ENCODE measurements at places on chromosomes 11 and 22.

DNA sequence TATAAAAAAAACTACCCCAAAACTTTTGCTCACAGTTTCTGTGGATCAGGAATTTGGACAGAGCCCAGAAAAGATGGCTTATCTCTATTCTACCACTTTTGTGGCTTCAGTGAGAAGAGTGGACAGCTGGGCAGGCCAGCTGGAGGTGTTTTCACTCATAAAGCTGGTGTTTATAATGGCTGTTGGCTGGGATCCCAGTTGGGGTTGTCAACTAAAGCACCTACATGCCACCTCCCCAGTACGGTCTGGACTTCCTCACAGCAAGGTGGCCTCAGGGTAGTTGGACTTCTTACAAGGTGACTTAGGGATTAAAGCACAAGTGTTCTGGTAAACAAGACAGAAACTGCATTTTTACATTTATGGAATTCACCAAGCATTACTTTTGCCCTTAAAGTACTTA, 171.0 kb downstream of the NELL1 start:
- no peak for DNase-seq

DNA sequence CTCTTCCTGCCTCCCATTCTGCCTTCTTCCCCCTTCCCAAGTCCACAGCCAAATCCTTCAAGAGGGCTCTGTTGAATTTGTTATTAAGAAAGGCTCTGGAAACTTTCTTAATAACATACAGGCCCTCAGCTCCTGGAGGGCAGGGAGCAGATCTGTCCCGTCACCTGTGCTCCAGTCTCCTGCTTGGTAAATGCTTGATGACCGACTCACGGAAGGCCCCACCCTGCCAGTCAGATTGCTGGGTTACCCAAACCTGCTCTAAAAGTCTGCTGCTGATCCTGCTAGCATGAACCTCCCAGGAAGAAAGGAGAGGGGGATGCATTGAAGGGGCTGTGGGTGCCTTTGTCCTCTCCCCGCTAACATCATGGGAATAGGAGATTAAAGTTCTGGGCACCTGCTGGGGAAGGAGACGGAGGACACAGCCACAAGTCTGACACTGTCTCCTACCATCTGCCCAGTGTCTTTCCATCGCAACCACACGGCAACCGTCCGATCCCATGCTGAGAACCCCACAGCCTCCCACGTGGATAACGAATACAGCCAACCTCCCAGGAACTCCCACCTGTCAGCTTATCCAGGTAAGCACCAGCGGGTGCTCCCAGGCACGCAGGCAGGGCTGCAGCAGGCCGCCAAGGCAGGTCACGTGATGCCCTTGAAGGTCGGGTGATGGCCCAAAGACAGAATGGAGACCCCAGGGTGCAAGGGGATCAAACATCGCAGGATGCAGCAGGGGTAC, 22.5 kb downstream of the CD5 start:
- no peak for DNase-seq

- no peak for DNase-seq
These were observed 77.8 kb downstream of the CD82 start for GRCh38 chr11:44643217-44643616.

GRCh38 chr11:76805206-76805913, 22.2 kb downstream of the TSKU start:
- DNase-seq, result no peak

DNA sequence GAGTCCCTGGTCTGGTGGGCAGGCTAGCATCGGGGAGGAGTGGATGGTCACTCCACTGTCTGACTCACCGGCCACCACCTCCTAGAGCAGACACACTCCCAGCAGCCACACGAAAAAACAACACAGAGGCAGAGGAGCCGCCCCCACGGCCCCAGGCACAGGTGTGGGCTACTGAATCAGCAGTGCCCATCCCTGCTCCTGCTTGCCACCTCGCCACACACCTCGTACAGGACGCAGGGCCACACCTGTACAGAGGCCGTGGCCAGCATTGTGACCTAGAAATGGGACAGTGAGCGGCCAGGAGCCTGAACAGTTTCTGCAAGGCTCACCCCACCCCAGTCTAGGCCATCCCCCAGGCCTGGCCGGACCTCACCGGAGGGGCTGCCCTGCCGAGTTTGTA, 14.0 kb downstream of the TRIM29 start:
- no peak for DNase-seq

GRCh38 chr22:30291058-30291892, 2.0 kb upstream of the CASTOR1 start:
- no peak for DNase-seq

- DNase-seq, result no peak
These were observed 12.9 kb downstream of the MPEG1 start for GRCh38 chr11:59199546-59200422.

GRCh38 chr11:1916986-1917522, 2.4 kb upstream of the TNNT3 start:
- no peak for DNase-seq

DNA sequence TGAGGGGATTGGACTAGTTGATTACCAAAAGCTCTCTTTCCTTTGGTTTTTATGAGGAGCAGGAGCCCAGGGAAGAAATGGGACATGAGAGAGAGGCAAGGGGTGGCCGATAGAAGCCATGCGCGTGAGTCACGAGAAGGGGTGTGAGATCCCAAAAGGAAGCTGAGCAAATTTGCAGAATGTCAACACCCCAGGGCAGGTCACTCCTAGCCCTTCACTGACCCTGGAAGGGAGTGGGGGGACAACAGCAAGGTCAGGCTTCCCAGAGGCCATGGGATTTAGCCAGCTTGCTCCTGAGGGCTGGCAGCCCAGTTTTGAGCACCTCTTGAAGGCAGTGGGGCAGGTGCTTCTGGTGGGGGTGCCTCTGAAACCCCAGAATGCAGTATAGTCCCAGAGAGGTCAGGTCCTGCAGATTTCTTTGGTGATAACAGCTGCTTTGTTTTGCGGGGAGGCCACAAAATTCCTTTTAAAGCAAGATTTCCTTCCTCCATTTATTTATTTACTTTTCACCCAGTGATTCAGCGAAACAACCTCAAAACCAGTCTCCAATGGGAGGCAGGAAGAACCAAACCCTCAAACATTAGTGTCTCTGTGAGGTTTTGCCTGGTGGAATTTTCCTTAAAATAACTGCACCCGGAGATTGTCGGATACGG, 40.1 kb upstream of the TIMP3 start:
- no peak for DNase-seq

DNA sequence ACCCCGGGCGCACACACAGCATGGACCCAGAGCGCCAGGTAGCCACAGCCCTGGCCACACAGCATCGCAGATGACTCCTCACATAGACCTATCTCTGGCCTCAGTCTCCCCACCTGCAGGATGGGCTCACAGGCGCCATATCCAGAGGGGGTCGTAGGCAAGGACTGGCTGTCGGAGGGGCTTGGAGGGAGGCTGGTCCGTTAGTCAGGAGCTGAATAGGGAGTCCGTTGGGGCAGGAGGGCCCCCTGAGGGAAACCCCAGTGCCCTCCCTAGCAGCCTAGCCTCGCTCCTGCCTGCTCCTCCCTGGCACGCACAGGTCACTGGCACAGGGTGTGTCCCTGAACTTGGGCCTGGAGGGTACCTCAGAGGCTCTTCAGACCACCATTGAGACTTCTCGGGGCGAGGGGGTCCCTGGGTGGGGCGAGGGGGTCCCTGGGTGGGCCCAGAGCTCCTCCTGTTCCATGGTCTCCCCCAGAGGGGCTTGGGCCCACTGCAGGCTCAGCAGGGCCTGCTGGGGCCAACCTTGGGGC, 2.0 kb downstream of the PLXNB2 start:
- no peak for DNase-seq

DNA sequence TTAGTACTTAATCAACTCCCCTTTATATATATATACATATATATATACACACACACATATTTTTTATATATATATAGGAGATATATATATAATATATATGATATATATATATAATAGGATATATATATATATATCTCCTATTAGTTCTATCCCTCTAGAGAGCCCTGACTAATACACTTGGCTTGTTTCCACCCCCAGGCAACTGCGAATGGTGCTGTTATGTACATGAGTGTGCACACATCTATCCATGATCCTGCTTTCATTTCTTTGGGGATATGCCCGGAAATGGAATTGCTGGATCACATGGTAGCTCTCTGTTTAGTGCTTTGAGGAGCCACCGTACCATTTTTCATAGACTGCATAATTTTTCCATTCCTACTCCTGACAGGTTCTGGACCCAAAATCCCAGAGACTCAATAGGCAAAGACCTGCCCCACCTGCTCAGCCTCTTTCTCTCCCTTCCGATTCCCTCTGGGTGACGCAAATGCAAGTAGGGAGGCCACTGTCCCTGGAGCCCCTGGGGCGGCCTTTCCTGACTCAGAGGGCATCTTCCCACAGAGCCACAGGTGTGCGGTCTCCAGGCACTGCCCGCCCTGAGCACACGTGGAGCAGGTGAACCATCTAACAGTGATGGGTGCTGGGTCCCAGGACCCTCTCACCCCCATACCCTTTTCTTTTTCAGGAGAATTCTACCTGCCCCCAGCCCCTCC, 12.0 kb downstream of the FGF3 start:
- no peak for DNase-seq

- no peak for DNase-seq
These were observed 44.2 kb upstream of the WEE1 start for GRCh38 chr11:9529334-9529650.

GRCh38 chr11:11217289-11217928, 135.6 kb downstream of the CSNK2A3 start:
- no peak for DNase-seq

DNA sequence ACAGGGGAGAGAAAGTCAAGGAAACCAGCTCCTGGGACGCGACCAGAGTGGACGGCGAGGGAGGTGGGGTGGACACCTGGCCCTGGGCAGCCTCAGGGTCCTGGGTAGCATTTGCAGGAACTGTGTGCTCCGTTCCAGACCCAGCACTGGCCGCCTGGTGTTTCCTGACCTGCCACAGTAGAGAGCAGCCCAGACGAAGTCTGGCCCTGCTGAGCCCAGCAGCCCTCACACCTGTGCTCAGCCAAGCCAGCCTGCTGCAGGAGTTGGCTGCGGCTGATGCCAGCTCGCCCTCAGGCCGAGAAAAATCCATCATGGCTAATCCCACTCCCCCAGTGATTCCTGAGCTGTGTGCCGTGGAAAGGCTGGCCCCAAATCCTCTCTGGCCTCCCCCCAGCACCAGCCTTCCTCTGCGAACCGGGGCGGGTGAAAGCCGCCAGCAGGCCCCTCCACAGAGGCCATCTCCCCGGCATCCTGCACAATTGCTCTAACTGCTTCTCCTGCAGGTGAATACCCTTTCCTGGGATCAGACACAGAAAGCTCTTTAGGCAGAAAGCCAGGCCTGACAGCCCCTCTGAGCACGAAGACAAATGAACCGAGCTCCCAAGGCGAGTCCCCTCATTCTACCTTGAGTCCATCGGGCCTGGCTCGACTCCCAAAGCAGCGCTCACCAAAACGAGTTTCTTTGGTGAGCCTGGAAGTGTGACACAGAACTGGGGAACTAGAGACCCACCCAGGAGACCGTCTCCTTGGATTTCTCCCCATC, 88.6 kb downstream of the RTL6 start:
- no peak for DNase-seq

DNA sequence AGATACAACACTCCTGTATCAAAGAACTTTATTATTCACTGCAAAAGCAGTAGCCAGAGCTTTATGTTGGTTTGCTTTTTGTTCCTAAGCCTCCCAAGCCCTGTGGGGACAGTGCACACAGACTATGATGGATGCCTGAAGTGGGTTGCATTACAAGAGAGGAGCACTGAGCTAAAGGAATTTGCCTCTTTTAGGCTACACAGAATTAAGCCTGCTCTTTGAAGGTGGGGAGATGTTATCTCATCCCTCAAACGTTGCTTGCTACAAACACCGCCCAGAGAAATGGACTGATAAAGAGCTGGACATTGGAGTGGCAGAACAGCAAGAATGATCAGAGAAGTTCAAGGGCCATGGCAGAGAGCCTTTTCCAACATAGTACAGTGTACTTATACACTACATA, 2.5 kb upstream of the POGLUT3 start:
- no peak for DNase-seq

GRCh38 chr11:44855493-44855849, 95.2 kb downstream of the TP53I11 start:
- DNase-seq, result no peak

- DNase-seq, result no peak
These were observed 23.5 kb downstream of the BBOX1 start for GRCh38 chr11:27064086-27064485.

DNA sequence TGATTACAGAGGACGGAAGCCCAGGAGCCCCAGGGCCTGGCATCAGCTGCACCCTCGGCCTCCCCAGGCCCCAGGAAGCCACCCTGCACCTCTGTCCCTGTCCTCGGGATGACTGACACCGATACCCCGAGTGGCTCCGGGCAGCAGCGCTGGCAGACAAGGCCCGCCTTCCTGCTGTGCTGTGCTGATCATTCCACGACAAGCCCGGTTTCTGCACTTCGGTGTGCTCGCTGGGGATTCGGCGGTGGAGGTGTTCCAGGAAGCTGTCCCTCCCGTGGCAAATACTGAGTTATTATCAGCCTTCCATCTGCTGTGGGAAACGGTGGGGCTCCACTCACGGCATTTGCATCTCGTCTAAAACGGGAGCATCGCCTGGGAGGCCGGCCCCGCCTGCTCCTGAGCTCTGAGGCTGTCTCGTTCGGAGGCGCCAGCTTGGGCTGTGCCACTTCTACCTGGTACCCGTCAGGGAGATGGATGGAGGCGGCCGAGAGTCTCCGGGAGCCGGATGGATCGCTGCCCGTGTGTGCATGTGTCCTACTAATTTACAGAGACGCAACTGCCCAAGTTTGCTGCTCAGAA, 506.1 kb downstream of the BRD1 start:
- DNase-seq, result no peak

GRCh38 chr11:25733777-25734176, 598.2 kb upstream of the ANO3 start:
- DNase-seq, result no peak

GRCh38 chr11:114559425-114560310, at the start of gene NXPE1:
NXPE1 (minus strand) TSS chr11:114559881; CDS start chr11:114551201, 8,680 bp downstream.
- DNase-seq, result no peak

DNA sequence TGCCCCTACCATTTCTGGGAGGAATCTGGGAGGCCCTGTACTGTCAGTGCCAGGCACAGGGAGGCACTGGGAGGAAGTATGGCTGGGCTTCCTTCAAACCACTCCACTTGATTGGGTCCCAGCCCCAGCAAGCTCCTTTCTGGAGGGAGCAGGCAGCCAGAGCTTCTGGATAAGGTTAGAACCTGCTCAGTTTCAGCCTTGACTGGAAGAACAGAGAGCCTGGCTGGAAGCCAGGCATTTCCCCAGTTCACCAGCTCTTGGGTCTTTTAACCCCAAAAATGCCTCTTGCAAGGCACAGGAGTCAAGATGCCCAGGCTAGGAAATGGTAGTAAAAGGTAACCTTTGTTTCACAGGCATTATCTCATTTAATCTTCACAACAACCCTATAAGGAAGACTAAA, 9.0 kb upstream of the KCTD14 start:
- DNase-seq, result no peak

- DNase-seq, result no peak
These were observed 84.4 kb downstream of the MRTFA start for GRCh38 chr22:40552070-40552469.

- DNase-seq, result no peak
These were observed 19.9 kb upstream of the TMPRSS13 start for GRCh38 chr11:117949062-117949461.

- no peak for DNase-seq
These were observed 3.5 kb downstream of the SPON1 start for GRCh38 chr11:13966013-13966412.
